Stimulated activated CD4-positive, alpha-beta T cell treated with anti-CD3 and anti-CD28 coated beads, Interleukin-12 subunit alpha, Interleukin-12 subunit beta, amount 100 ng/mL, for 24 hours (primary cell): ENCODE measurements at places on chromosomes 2 and 18.

DNA sequence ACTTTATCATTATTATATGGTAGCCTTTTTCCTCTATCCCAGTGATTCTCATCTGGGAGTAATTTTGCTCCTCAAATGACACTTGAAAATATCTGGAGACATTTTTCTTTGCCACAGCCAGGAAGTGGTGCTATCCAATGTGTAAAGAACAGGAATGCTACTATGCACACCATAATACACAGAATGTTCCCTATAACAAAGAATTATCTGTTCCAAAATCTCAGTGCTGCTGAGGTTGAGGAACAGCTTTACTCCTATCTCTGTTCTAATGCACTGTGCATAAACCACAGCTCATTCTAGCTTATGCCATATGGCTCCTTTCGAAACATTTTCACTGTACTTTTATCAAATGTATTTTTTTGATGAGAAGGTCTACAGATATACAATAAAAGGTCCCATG lies 1231.2 kb upstream of the CELF4 start:
- no peak for DNase-seq

GRCh38 chr2:8376603-8377410 lies 305.0 kb upstream of the ID2 start:
- DNase-seq = no peak

GRCh38 chr18:79121746-79122474 lies 52.7 kb downstream of the ATP9B start:
- DNase-seq = no peak

- no peak for DNase-seq
Measured at GRCh38 chr2:65377556-65378192, 54.7 kb downstream of the SPRED2 start.

GRCh38 chr2:54665436-54665856 lies 58.0 kb upstream of the EML6 start:
- peak; percentile 31 for DNase-seq
